Stimulated activated CD4-positive, alpha-beta T cell treated with anti-CD3 and anti-CD28 coated beads, Interleukin-1b, Interleukin-23, amount 100 ng/mL, for 1 hour (primary cell): ENCODE measurements at places on chromosomes 4 and X.

- DNase-seq: no peak
Observed at GRCh38 chr4:94409375-94409679, 42.4 kb upstream of the PDLIM5 start.

GRCh38 chr4:8307714-8308113 is 38.2 kb downstream of the HTRA3 start:
- DNase-seq: no peak

- no peak for DNase-seq
Observed at GRCh38 chrX:153763298-153763932, 634 bp upstream of the PLXNB3 start.

DNA sequence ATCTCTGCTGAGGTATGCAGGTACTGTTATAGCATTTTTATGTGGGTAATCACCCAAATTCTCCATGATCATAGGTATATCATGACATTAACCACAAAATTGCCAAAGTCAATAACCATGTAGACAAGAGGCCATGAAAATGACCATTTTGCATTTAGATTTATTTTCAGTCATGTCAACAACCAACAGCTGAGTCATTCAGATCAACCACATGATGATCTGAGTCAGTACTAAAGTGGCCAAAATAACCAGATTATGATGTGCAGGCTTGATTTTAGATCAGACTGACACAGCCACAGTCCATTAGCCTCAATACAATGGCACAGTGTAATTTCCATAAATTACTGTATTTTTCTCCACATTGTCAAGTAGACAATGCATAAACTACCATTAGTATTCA is 240.5 kb downstream of the GRIA3 start:
- DNase-seq: no peak

- no peak for DNase-seq
Observed at GRCh38 chrX:118588715-118589114, 93.1 kb downstream of the DOCK11 start.

- DNase-seq: no peak
Observed at GRCh38 chr4:68451246-68452211, 4.3 kb downstream of the TMPRSS11E start.

DNA sequence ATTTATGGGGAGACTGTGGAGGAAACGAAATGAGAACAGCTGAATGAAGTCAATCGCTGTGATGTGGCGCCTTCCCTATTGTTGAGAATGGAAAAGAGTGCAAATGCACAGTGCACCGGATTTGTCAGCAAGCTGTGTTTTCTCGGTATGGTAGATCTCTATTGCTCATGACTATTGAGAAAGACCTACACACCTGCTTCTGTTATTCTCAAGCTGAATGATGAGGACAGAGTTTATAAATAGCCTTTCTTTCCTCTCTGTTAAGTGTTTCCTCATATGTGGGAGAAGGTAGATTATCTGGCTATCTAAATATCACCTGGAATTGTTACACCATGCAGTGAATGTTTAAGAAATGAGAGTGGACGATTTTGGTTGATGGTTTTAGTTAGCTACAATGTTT is 650.7 kb downstream of the IL1RAPL1 start:
- DNase-seq: no peak
